HFF-Myc (cell line): ENCODE measurements at places on chromosomes 5 and 9.

- no peak for DNase-seq
Measured at GRCh38 chr5:172266676-172267092, 16.9 kb downstream of the UBTD2 start.

DNA sequence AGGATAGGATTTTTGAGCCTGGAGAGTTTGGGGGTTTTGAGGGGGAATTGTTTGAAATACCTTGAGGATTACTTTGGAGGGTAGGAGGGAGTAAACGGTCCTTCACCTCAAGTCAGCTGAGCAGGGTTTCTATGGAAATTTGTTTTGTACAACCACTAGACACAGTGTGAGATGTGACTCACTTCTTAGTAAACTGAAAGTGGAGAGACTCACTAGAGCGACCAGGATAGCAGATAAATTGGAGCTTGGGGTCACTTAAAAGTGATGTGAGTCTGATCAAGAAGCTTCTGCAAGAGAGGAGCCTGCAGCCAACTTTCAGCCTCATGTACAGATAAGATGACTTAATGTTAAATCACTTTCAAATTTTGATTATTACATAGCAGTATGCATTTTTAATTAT, 1945.9 kb upstream of the NUDT12 start:
- no peak for DNase-seq

GRCh38 chr9:80498001-80498555, 926.3 kb downstream of the TLE4 start:
- DNase-seq = no peak

DNA sequence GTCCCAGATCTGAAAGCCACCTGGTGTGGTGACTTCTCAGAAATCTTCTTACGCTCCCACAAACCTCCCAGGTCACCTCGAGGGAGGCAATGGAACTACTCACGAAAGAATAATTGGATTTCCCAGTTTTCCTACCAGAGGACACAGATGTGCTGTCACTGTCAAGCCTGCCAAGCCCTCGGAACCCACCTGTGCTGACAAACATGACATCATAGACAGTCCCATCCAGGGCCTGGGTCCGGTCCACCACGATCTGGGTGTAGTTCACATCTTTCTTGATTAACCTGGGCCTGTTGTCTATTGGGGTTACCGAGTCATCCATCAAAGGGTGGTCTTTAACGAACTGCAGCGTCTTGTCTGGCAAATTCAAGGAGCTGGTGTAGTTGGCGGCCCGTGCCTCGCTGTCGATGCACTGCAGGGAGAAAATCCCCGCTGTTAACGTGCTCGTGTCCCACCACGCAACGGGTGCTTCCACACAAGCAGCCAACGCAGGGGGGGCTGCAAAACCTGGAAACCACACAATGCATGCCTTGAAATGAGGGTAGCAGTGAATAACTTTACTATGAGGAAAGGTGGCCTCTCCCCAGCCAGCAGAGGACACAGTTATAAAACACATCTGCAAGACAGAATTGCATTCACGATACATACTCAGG, 69.0 kb downstream of the SECISBP2 start:
- no peak for DNase-seq

GRCh38 chr5:135688385-135688784, 109.6 kb upstream of the CXCL14 start:
- no peak for DNase-seq

DNA sequence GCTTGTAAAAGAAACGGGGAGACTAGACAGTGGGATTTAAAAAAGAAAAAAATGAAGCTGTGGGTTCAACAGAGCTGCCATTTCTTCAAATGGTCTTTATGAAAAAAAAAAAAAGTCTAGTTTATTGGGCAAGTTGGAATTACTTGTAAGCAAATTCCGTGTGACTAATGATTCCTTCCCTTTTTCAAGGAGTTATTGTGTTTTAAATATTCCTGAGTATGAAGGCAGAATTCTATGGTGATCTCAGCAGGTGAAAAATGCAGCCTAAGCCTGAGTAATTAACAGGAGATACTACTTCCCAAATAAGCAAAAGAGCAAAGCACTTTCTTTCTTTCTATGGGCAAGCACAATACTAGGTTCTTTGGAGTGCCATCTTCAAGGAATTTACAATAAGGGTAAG, 481.9 kb downstream of the ZNF608 start:
- no peak for DNase-seq

GRCh38 chr9:73370053-73370452, 218.4 kb downstream of the ANXA1 start:
- DNase-seq = no peak

- no peak for DNase-seq
Measured at GRCh38 chr5:126579716-126580115, 15.3 kb downstream of the ALDH7A1 start.

GRCh38 chr9:83715794-83716193, 8.0 kb upstream of the UBQLN1 start:
- no peak for DNase-seq

- no peak for DNase-seq
Measured at GRCh38 chr5:149603210-149603609, 21.9 kb downstream of the ARHGEF37 start.

DNA sequence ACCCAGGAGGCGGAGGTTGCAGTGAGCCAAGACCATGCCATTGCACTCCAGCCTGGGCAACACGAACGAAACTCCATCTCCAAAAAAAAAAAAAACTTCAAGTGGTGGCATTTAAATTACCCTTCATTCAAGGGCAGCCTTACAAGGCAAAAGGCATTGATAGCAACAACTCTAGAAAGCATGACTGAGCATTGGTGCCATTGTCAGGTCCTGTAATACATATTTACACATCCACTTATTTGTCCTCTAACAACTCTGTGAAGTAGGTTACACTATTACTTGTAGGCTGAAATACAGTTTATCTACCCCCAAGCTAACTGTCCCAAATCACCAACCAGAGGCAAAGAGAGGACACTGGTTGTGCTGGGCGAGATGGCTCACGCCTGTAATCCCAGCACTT, 52.7 kb upstream of the LARP1 start:
- DNase-seq = no peak

DNA sequence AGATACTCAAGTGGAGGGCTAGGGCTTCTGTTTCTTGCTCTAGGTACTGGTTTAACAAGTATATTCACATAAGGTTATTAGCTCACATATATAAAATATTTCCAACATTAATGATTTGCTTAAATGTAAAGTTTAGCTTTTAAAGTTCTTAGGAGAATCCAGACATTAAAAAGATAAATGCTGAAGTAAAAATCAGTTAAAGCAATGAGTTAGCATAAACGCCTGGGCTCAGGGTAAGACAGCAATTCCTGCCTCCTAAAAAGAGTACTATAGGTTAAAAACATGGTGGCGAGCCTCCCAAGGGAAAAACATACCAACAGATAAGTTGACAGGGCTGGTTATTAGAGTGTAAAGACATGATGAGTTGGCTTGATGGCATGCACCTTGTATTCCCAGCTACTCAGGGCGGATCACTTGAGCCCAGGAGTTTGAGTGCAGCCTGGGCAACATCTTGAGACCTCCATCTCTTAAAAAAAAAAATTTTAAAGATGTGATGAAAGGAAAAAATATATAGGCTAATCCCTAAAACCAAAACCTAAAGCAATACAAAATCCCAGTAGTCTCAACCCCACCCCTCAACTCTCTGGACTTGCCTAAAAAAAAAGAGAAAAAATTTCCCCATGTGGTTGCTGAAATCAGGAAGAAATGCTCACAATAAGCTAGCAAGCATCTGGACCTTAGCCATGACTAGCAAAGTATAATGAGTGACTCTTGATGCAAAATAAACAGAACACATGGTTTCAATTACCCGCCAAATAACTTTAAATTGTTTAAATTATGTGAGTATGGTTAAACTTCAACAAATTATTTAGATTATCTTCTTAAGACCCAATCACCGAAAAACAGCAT, 3.6 kb downstream of the GOLPH3 start:
- DNase-seq = peak; percentile 97

DNA sequence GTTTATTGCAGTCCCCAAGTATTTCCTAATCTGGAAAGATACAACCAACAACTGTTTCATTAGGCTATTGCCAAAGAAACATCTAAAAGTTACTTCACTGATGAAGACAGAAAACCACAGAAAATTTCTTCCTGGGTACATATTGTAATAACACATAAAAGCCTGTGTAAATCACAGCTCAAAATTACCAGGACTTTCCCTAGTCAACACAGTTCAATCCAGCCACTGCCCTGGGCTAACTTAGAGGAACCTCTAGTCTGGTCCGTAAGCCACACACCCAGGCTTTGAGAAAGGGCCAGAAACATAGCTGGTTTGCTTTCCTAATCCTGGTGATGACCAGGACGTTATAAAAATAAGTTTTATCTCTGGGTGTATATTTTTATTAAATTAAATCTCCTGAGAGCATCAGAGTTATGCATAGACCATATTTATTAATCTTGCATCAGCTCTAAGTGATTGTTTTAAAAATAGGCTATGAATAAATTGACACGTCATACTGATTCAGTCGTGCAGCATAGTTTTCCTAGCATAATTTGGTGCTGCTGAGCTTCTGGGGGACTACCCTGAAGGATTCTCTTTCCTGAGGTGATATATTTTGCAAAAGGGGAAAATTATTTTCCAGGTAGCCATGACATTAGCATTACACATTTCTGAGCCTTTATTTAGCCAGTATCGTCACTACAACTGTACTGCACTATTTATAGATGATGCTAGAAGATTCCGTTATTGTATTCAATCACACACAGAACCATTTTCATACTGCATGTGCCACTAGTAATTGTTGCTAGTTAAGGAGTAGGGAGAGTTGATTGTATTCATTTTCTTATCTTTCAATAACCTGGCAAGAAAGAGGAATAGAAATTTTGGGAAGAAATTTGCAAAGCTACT, 12.6 kb upstream of the MUSK start:
- DNase-seq = no peak
